ENCODE measurements at places on chromosomes 12 and 14.

DNA sequence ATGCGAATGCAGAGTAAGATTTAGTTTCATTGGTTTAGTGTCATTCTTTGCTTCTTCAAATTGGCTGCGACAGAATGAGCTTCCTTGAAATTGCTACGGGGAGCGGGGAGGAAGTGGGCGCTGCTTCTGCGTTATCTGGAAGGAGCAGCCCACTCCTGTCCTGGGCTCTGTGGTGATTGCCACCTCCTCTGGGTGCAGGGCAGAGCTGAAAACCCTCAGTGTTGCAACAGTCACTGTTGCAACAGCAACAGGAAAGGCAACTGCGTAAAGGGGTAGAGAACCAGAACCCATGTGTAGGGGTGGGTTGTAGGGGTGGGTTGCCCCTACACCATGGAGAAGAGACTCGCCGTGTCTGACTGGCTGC is 57.7 kb downstream of the MAX start:
- peak; percentile 89 for DNase-seq

DNA sequence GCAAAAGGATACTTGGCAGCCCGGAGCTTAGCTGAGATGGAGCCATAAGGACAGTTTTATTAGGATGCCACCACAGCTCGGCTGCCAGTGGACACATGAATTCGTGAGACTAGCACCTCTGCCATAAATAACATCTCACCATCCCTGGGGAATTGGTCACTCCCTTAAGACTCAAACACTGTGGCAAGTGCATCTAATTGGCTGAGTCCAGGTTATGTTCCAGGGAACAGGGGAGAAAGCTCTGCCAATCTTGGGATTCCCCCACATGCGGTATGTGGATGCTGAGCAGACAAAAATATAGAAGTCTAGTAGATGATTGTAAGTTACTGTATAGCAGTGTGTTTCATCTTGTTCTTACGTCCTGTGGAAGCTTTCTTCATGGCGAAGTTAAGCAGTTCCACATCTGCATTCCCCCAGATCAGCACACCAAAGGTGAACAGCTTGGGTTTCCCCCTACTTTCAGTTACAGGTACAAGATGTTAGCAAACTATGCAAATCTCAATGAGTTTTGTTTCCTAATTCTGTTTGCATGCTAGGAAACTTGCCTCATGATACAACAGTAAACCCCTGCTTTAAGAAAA is 131.1 kb downstream of the ETV6 start:
- DNase-seq: no peak

DNA sequence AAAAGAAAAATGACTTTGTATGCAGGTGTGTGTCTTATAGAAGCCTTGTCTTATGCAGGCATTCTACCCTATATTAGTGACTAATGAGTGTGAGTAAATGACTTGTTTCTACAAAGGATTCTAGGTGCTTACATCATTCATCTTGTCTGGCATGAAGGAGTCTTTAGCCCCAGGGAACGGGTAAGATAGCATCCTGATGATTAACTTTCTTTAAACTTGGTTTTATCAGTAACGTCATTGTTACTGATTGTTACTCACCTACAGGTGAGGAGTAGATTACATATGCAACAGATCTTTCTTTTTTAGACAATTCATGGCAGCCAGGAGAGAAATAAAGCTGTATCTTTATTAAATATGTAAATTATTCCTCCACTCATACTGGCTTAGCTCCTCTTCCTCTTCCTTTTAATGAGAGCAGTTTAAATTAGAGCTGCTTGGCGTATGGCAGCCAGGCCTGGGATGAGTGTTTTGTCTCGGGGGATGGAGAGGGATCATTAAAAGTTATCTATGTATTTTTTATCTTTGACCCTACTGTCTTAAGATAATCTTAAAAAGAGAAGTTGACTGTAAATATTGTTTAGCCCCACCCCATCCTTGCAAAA is 57.2 kb upstream of the ATP2A2 start:
- no peak for DNase-seq

DNA sequence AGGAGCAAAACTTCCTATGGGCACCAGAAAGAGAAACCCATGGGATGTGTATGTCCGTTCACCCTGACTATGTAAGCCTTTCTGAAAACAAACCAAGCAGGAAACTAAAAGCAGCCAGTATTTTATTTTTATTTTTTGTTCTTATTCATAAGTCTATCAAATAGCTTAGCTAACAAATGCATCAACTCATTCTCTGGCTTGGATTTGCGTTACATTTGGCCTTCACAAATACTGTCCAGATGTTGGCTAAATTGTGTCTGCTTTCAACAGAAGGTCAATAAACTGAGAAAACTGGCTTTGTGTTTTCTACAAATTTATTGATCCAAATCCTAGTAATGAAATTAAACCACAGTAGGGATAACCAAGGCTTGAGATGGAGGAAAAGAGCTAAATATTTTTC is 379.0 kb downstream of the NOVA1 start:
- DNase-seq: no peak

GRCh38 chr12:118358612-118359540 is 13.8 kb downstream of the TAOK3 start:
- peak; percentile 86 for DNase-seq

- DNase-seq: no peak
Measured at GRCh38 chr14:69459122-69459521, 25.4 kb upstream of the PLEKHD1 start.

DNA sequence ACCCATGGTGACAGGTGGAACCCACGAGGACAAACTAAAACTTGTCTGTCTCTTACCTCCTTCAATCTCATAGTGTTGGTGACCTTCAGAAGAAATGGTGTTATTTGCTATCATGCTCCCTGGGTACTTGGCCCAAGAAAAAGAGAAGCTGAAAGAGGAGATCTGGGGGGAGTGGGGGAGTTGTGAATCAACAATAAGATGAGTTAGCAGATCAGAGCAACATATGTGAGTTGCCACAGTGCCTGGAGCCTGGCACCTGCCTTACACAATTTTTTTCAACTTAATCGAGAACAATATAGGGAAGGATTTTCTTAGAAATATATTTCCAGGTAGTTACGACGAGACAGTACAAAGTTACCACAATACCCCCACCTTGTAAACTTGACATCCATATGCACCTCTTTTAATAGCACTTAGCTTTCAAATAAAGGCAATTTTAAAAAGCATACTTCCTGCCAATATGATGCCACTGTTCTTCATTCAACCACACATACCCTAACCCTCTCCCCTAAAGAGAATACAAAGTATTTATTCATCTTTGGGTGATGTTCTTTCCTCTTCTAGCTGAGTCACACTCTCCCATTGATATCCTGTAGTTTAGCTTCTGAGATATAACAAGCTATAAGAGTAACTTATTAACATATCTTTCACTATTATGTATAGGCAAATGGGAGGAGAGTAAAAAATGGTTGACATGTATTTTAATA is 424.1 kb upstream of the OR4E1 start:
- DNase-seq: no peak

DNA sequence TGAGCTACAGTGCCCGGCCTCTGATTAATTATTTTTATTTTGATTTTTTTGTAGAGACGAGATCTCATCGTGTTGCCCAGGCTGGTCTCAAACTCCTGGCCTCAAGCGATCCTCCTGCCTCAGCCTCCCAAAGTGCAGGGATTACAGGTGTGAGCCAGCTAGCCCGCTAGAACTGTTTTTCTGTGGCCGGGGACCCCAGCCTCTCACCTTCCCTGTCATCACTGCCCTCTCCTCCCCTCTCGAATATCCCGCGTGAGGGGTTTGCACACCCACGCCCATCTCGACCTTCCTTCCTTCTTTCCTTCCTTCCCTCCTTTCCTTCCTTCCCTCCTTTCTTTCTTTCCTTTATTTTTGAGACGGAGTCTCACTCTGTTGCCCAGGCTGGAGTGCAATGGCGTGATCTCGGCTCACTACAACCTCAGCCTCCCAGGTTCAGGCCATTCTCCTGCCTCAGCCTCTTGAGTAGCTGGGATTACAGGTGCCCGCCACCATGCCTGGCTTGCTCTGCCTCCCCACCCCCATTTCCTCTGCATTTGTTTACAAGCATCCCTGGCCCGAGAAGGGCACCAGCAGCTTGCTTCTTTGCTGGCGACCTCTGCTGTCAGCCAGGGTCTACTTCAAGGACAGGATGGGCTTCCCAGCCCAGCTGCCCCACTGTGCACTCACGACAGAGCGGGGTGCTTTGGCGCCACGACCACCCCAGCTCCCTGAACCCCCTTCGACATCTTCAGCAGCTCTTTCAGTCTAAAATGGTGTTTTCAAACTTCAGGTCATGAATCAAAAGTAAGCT is 4.3 kb upstream of the TRAF3 start:
- DNase-seq: no peak

- DNase-seq: peak; percentile 46
Measured at GRCh38 chr12:108939594-108939993, 59.7 kb downstream of the DAO start.

GRCh38 chr12:1322821-1323220 is 271.6 kb downstream of the FBXL14 start:
- peak; percentile 83 for DNase-seq

GRCh38 chr12:58174316-58174715 is 232.9 kb downstream of the ATP23 start:
- DNase-seq: no peak

DNA sequence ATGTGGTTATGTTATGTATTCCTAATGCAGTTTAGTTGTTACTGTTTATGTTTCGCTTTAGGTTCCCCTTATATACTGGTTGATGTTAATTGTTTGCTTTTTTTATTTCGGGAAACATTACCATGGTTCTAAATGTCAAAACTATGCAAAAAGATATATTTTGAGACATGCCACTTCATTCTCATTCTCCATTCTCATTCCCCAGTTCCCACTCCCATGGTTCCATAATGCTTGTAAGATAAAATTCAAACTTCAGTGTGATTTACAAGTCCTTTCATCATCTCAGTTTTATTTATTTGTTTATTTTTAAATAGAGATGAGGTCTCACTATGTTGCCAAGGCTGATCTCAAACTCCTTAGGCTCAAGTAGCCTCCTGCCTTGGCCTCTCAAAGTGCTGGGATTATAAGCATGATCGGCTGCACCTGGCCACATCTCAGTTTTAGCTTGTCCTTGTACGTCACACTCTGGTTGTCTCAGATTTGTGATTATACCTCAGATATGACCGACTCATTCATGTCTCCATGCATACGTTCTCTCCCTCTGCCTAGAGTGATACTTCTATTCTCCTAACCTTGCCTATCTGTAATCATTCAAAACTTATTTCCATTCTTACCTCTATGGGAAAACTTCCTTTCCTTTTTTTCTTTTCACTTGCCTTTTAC is 407.8 kb upstream of the RGS6 start:
- no peak for DNase-seq

DNA sequence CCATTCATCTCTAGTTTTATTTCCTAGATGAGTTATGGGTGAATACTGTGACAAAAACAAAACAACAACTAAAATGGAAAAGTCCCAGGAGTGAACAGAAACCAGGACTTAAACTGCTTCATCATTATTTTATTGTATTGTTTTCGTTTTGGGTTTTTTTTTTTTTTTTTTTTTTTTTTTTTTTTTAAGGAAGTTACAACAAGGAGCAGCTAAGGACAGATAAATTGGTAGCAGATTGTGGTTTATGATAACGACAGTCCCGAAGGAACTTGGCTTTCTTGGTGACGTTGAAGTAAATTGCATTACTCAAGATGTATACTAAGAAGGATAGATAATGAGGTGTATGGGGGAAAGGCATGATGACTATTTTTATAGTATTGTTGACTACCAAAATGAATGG is 866.3 kb downstream of the NRXN3 start:
- peak; percentile 82 for DNase-seq

DNA sequence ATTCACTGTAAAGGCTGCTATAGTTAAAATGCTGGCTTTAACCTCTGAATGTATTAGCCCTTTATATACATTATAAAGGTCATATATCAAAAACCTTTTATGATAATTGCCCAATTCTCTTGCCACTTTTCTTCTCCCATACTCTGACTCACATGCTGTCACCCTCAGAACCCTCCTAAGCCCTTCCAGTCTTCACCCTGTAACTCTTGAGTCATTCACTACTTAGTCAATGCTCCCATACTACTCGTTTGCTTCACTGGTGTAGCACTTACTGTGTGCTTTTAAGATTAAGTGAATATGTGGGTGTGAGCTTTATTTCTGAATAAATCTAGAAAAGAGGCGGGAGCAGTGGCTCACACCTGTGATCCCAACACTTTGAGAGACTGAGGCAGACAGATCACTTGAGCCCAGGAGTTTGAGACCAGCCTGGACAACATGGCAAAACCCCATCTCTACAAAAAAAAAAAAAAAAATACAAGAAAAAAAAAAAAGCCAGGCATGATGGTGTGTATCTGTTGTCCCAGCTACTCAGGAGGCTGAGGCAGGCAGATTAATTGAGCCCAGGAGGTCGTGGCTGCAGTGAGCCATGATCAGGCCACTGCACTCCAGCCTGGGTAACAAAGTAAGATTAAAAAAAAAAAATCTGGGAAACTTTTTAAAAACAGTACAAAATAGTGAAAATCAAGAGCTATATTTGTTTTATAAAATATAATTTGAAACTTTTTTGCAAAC is 37.6 kb downstream of the SPATA7 start:
- DNase-seq: no peak

GRCh38 chr12:8566525-8566924 is 25.8 kb upstream of the CLEC4E start:
- DNase-seq: peak; percentile 49

GRCh38 chr12:112590281-112590680 is 171.5 kb downstream of the PTPN11 start:
- DNase-seq: no peak

DNA sequence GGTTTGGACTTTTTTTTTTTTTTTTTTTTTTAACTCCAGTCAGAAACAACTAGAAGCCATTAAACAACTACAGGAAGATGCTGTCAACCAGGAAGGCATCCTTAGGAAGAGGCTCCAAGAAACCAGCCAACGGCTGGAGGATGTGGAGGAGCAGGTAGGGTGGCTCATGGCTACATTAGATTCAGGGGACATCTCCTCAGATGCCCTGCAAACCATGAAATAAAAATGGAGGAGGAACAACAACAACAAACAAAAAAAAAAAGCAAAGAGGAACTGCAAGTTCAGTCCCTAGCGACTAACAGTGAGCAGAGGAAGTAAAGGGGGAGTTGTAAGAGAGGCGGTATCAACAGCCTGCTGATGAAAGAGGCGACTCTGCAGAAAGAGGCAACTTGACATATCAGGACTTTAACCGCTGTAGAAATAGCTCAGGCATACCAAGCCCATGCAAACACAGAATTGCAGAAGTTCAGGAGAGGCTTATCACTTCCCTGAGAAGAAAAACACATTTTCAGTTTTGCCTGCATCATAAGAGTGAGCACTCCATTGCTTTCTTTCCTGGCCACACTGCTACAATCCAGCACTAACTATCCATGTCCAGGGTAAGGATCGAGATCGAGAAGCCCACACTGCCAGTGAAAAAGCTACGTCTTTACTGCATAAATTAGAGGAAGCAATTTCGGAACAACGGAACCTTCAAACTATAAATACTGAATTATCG is 103.5 kb upstream of the BCAT1 start:
- peak; percentile 94 for DNase-seq

GRCh38 chr12:122459211-122459610 is 36.7 kb upstream of the CLIP1 start:
- no peak for DNase-seq

GRCh38 chr12:125184213-125184967 is 119.2 kb downstream of the AACS start:
- no peak for DNase-seq

Measured in inflammatory macrophage treated with lipopolysaccharide for 4 hours (primary cell).